ENCODE measurements at places on chromosomes 16 and 17.

- peak; percentile 18 for DNase-seq
Measured at GRCh38 chr17:58531661-58532554, 17.5 kb upstream of the MTMR4 start.

GRCh38 chr17:36591434-36592315, at the start of gene DHRS11:
DHRS11 (plus strand) TSS chr17:36591879; CDS start chr17:36592010, 131 bp downstream.
- peak; percentile 83 for DNase-seq

DNA sequence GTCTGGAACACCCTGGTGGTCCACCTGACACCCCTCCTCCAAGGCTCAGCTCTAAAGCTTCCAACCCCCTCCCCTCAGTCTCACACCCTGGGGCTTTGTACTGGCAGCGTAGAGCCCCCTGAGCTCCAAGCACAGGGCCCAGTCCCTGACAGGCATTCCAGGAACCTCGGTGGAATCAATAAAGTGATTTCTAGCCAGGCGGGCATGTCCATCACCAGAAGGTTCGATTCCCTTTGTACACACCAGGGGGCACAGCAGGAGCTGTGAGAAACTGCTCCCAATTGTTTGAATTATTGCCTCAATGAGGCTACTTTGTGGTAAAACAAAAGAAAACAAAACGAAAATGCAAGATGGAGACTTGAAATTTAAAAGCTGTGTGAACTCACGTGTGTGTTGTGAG, 51.8 kb downstream of the SMPD3 start:
- DNase-seq: peak; percentile 62

GRCh38 chr17:14123619-14124278, 54.4 kb downstream of the COX10 start:
- DNase-seq: no peak

DNA sequence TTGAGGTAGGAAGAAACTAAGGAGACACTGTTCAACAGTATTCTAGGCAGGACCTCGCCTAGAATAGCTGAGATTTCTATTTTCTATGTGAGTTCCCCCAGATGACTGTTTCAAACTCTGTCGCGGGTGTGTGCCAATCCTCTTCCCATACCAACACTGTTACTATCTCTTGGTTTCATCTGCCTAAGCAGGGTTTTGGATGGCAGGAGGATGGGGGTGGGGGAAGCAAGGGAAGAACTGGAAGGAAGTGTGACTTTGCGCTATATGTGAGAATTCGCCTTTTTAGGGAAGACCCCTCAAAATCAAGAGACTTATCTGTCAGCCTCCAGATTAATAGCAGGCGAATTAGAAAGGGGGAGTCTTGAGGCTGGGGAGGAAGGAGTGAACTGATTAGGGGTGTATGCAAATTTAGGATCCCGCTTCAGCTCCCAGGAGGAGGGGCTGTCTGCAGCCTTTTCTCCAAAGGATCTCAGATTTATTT, 521 bp upstream of the G6PC3 start:
- DNase-seq: peak; percentile 75

GRCh38 chr17:31568539-31568938, 177.1 kb downstream of the RAB11FIP4 start:
- DNase-seq: no peak

GRCh38 chr17:77613218-77613617, 345.3 kb upstream of the TNRC6C start:
- no peak for DNase-seq

- DNase-seq: no peak
Measured at GRCh38 chr17:36846410-36847292, 90.6 kb upstream of the LHX1 start.

DNA sequence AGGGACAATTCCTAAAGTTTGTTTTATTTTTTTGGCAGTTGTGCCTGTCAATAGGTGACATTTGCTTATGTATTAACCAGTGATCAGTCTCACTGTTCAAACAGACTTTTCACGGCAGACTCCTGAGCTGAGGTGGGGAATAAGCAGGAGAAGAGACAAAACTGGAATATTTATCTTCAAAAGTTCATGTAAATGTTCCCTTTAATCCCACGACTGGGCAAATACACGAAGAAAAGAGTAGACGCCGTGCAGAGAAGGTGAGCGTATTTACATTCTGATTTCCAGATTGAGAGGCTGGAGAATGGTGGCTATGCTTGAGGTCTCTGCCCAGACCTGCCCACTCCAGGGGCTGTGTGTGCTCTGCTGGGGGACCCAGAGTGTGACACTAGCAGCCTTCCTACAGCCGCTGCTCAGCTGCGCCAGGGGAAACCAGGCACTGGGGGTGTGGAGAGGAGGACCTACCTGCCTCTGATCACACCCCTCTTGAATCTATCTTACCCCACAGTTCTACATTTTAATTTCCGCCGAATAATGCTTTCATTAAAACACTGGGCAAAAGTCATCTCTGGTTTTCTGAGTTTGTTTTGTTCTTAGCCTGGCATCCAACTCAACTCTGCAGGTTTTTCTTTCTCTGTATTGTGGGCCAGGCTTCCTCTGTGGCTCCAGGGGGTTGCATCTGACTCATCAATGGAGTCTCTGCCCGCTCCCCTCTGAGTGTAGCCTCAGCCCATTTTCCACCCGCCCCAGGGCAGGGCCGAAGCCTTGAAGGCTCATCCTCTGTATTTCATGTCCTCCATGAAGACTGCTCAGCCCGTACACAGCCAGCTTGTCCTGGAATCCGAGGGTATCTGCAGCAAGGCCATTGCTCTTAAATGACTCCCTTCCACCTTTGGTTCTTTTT, 237.1 kb downstream of the NTN1 start:
- no peak for DNase-seq

GRCh38 chr16:86761111-86762031, 183.0 kb downstream of the FOXL1 start:
- DNase-seq: peak; percentile 36

DNA sequence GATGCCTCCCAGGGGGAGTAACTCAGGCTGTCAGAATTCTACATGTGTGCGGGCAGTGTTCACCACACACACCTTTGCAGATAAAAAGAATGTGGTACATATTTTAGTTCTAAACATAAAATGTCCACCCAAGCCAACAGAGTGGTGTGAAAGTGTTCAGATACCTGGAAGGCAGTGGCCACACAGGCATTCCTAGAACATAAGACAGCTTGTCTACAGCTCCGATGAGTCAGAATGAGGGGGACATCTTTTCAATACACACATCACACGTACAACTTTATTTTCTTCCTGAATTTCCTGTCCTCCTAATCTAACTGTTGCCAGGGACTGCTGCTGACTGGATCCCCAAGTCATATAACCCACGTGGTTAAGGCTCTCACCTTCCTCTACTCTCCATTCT, 142.3 kb downstream of the ZFHX3 start:
- DNase-seq: no peak

- no peak for DNase-seq
Measured at GRCh38 chr17:55398689-55399088, 22.9 kb downstream of the MMD start.

GRCh38 chr17:28810437-28810836, 32.2 kb downstream of the FAM222B start:
- DNase-seq: no peak

DNA sequence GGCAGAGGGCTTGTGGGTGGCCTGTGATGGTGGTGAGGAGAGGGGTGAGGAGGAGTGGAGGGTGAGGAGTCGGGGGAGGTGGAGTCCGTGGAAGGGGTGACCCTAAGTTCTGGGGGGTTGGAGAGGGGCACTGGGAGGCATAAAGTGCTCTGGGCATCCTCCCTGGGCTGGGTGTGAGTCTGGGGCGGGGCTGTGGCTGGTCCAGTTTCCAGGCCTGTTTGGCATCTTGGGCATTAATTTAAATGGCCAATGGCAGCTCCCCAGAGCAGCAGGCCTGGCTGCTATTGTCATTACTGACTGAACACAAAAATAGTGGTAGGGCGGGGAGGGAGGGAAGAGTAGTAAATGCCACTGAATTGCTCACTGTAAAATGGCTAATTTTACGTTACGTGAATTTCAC, 7.7 kb upstream of the ARHGAP23 start:
- DNase-seq: no peak

DNA sequence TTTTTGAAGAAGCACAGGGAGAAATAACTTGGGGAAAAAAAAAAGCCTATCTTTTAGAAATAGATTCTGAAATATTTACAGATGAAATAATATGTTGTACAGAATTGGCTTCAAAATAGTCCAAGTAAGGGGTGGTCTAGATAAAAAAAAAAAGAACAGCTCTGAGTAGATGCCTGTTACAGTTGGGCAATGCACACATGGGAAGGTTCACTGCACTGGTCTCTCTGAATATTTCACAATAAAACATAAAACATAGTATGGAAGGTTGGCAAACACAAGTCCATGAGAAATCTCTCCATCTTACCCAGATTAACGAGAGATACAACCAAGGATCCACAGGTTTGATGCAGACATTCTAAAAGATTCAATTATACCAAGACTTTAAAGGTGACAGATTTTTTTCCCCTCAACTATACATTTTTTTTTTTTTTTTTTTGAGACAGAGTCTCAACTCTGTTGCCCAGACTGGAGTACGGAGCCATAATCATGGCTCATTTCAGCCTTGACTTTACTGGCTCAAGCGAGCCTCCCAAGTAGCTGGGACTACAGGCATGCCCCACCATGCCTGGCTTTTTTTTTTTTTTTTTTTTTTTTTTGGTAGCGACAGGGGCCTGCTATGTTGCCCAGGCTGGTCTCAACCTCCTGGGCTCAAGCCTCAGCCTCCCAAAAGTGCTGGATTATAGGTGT, 58.0 kb downstream of the KANSL1 start:
- DNase-seq: no peak

DNA sequence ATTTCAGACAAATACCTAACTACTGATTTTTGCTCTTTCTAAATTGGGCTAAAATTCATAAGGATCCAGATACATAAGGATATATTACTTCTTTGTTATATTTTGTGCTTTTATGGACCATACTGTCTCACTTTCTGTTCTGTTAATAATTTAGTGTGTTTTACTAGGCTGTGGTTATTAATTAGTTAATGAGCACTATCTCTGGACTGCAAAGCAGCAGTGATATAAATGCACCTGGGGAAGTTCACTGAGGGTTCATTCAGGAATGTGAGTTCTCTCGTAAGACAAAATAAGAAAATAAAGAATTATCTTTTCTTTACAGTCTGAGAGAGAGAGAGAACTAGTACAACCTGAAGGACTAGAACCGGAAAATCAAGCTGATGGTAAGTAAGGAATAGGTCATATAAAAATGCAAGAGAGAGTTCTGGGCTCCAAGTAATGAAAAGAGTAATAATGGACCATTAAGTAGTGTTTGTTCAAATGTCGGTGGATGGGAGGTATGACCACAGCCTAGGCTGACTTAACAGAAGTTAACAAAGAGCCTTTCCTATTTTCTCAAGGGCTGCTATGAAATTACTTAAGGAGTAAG, 55.6 kb downstream of the IKZF3 start:
- DNase-seq: no peak

GRCh38 chr17:39325528-39326240, 75.7 kb downstream of the FBXL20 start:
- peak; percentile 90 for DNase-seq

GRCh38 chr16:764848-765487, 4.4 kb downstream of the MSLN start:
- no peak for DNase-seq

DNA sequence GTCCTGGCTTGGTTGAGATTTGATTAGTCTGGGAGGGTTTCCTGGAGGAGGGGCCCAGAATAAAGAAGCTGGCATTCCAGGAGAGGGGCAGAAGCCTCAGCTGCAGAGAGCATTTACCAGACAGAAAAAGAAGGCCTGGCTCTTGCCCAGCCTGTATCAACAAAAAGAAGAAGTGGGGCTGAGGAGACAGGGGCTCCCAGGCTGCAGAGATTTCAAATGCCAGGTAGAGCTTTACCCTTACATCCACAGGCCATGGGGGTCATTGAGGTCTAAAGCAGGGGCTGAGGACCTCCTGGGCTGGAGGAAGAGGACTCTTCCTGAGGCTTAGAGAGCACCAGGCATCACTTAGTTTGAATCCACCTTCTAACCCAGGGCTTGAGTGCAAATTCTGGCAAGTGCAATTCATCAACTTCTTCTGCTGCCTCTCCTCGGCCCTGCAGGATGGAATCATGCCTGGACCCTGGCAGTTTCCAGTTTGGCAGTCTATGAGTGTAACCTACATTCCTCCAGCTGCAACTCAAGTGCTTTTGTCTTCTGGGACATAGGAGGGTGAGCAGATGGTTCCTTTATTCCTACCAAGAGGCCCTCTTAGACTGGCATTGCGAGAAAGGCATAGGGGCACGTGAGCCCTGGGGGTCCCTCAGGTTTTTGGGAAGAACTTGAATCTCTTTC, 15.3 kb downstream of the CA7 start:
- no peak for DNase-seq

GRCh38 chr16:75491876-75492275, 3.4 kb downstream of the CHST6 start:
- DNase-seq: no peak

- DNase-seq: peak; percentile 38
Measured at GRCh38 chr16:68778551-68779231, 41.6 kb downstream of the CDH1 start.

- peak; percentile 93 for DNase-seq
Measured at GRCh38 chr16:57694725-57695679, at the start of gene DRC7. DRC7 (plus strand) TSS chr16:57694806; CDS start chr16:57697950, 3,144 bp downstream.

DNA sequence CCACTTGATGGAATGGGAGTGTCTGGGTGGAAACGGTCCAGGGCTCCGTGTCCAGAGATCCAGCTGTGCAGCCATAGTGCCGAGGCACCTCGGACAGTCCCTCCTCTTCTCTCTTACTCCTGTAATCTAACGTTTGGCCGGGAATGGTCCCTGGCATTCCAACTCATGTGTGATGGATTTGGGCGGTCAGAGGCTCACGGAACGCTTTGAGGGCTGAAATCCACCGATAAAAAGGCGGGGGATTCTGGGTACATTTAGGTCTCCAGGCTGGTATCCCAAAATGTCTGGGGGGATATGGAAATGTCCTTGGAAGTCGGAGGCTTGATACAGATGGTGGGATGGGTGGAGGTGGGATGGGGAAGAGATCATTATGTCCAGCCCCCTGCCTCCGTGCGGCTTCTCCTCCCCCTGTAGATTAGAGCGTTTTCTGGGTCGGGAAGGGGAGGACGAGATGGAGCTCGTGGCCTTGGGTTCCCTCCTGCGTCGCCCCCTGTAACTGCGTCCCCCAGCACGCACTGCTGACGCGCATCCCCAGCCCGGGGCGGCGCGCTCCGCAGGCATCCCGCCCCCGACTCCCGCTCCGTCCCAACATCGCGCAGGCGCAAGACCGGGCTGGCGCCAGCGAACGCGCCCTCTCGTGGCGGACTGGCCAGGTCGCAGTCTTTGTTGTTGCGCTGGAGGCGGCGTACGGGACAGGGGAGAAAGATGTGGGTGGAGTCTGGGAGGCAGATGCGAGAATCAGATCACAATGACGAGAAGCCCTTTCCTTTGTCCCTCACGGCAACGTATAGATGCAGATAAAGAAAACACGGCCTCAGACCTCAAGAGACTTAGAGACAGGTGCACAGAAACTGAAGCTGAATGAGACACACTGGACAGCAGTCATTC, 4.5 kb upstream of the SGCA start:
- DNase-seq: peak; percentile 91

- DNase-seq: no peak
Measured at GRCh38 chr17:4204710-4205173, 59.0 kb downstream of the ANKFY1 start.

DNA sequence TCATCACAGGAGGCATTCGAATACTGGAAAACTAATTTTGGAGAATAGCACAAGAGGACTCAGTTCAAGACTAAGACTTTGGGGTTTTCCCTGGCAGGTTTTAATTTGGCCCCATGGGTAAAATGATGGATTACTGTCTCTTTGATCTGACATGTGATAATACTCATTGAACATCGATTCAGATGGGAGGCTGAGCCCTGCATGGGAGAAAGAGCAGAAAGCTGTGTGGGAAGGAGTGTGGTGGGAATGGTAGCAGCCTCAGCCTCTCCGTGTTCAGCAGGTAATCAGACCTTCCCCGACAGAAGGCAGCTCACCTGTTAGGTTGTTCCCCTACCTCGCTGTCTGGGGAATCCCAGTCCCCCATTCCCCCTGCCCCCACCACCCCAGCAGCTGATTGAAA, 124.7 kb upstream of the TNRC6C start:
- DNase-seq: no peak

Measured in OCI-M1 (cell line).